Activated T-helper 1 cell treated with anti-CD3 and anti-CD28 coated beads, Interleukin-12 subunit alpha, Interleukin-12 subunit beta, Interleukin-2, Interleukin-4 antibody, amounts not matched to agents 30 ng/mL and 10 ng/mL and 1 ng/mL, durations not matched to agents 14 hours and 24 hours and 36 hours (primary cell): ENCODE measurements at places on chromosomes 12 and 14.

- H3K4me1 ChIP-seq: no peaks in the 10 kb centered on the region
- peaks cover 9% of the 10 kb centered on the region for H3K27me3 ChIP-seq
- H3K27ac ChIP-seq: no peak overlapping the region
- H3K36me3 ChIP-seq: no peaks in the 10 kb centered on the region
- H3K4me3 ChIP-seq: no peak overlapping the region
Measured at GRCh38 chr14:52878469-52878868, 72.4 kb downstream of the FERMT2 start.

GRCh38 chr12:41846718-41847117 lies 298.0 kb downstream of the GXYLT1 start:
- no peaks in the 10 kb centered on the region for H3K4me1 ChIP-seq
- H3K4me3 ChIP-seq: no peak overlapping the region
- H3K27ac ChIP-seq: no peak overlapping the region
- DNase-seq: no peak

GRCh38 chr14:77965919-77966435 lies 166.1 kb downstream of the ADCK1 start:
- DNase-seq: peak; percentile 48
- H3K27ac ChIP-seq: peak overlapping the region; percentile 66
- H3K36me3 ChIP-seq: no peaks in the 10 kb centered on the region
- no peaks in the 10 kb centered on the region for H3K27me3 ChIP-seq
- peak overlapping the region; percentile 76 for H3K4me3 ChIP-seq

DNA sequence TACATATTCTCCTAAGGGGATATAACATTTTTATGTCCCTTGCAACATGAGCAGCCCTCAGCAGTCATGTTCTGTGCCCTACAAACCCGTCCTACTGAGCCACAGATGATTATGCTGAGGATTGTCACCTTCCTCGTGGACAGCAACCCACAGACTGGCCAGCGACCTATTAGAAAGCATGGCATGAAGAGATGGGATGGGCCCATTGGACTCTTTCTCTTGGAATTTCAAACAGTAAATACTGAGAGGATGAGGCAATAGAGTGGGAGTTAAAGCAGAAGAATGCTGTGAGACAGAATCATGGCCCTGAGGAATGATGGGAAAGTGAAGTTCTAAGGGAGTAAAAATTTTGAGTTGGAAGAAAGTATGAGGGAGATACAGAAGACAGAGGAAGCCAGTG lies 149.9 kb upstream of the BTG1 start:
- H3K27ac ChIP-seq: no peak overlapping the region
- no peaks in the 10 kb centered on the region for H3K27me3 ChIP-seq

DNA sequence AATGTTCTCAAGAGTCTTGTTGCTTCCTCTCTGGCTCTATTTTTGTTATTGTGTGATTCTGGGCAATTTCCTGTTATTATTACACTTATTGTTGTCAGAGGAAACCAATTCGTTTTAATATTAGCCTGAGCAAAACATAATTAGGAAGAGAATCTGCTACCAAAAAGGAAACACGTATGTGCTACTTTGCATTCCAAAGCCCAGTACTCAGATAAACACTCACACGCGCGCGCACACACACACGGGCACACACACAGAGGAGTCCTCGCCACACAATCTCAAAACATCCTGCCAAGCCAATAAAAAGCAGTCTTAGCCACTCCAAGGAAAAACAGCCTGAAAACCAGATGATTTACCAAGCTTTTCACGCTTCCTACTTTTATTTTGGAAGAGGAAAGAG lies 400.7 kb downstream of the NUAK1 start:
- no peak for DNase-seq
- no peak overlapping the region for H3K27ac ChIP-seq
- no peak overlapping the region for H3K4me3 ChIP-seq

- H3K27me3 ChIP-seq: no peaks in the 10 kb centered on the region
- H3K4me3 ChIP-seq: no peak overlapping the region
- DNase-seq: no peak
- peaks cover 49% of the 10 kb centered on the region for H3K36me3 ChIP-seq
Measured at GRCh38 chr12:117151403-117152031, 38.8 kb downstream of the FBXO21 start.
